ENCODE measurements at places on chromosomes 5 and 9.

DNA sequence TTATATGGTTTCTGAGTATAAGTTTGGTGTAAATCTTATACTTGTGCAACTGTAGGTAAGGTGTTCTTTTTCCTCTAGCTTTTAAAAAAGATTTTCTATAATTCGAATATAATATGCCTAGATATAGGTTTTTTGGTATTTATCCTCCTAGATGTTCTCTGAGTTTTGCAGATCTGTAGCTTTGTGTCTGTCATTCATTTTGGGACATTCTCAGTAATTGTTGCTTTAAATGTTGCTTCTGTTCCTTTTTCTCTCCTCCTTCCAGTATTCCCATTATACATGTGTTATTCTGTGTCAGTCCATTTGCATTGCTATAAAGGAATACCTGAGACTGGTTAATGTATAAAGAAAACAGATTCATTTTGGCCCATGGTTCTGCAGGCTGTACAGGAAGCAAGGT is 33.7 kb downstream of the LURAP1L start:
- DNase-seq = no peak

DNA sequence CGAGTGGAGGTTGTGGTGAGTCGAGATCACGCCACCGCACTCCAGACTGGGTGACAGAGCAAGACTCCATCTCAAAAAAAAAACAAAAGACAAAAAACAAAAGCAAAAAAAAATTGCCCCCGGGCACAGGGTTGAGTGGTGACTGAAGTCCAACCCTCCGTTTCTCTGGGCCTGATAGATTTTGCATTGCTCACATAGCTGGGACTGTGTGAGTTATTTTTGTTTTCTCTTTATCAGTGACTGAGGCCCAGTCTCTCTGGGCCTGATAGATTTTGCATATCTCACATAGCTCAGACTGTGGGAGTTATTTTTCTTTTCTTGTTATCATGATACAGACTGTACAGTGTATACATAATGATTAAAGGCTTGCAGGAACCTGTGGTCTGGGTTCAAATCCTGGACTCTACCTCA is 2.6 kb upstream of the SLC28A3 start:
- no peak for DNase-seq

DNA sequence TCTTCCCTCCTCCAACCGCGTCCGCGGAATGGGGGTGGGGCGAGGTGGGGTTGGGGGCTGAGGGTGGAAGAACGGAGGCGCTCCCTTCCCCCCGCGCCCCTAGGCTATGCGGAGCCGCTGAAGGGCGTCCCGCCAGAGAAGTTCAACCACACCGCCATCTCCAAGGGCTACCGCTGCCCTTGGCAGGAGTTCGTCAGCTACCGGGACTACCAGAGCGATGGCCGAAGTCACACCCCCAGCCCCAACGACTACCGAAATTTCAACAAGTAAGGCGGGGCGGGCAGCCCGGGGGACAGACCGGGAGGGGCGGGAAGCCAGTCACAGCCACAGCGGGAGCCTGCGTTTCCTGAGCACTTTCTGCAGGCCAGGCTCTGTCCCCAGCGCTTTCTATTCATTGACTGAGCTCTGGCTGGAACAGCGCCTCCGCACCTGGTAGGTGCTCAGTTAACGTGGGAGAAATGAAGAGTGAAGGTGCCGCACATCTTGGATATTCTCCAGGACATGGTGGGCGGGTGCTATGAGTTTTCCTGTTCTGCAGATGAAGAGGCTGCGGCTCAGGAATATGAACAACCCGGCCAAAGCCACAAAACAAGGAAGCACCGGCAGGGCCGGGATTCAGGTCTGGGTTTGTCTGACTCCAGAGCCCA is 11.3 kb downstream of the MYOZ3 start:
- no peak for DNase-seq

GRCh38 chr5:66742083-66742895 is 146.1 kb downstream of the MAST4 start:
- DNase-seq = no peak

GRCh38 chr9:31744589-31744988 is 639.9 kb upstream of the ACO1 start:
- DNase-seq = no peak

GRCh38 chr5:81961651-81962440 is 10.0 kb upstream of the ATG10 start:
- no peak for DNase-seq

- DNase-seq = peak; percentile 59
These were observed 11.6 kb upstream of the WHRN start for GRCh38 chr9:114516913-114517312.

- DNase-seq = no peak
These were observed 15.8 kb downstream of the SLC25A48 start for GRCh38 chr5:135850231-135850630.

- peak; percentile 93 for DNase-seq
These were observed 200.6 kb upstream of the ZNF618 start for GRCh38 chr9:113675475-113675941.

GRCh38 chr5:13985731-13986418 is 41.4 kb upstream of the DNAH5 start:
- peak; percentile 82 for DNase-seq

GRCh38 chr5:54577528-54577927 is 60.0 kb downstream of the SNX18 start:
- no peak for DNase-seq

- DNase-seq = no peak
These were observed 40.6 kb downstream of the SLC1A3 start for GRCh38 chr5:36647046-36647445.

DNA sequence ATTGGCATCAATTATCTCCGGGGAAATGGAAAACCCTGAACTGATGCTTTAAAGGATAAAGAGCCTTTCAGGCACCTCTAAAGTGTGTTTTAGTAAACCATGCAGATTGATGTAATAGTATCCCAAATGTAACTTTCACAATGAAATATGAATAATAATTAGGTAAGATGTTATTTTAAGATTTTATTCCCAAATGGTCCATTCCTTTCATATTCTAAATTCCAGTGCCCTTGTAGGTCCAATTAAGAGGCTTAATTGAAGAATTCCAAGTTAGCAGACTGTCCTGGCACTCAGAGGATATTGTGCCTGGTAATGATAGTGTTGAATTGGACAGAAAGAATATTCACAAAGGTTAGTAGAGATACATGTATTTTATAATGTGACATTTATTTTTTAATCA is 352.5 kb upstream of the NUDT12 start:
- no peak for DNase-seq

- no peak for DNase-seq
These were observed 839.3 kb upstream of the WWC1 start for GRCh38 chr5:167452136-167452535.

- DNase-seq = no peak
These were observed 115.4 kb downstream of the KIF4B start for GRCh38 chr5:155128786-155129512.

- no peak for DNase-seq
These were observed 133.9 kb upstream of the ADRA1B start for GRCh38 chr5:159782197-159782994.

DNA sequence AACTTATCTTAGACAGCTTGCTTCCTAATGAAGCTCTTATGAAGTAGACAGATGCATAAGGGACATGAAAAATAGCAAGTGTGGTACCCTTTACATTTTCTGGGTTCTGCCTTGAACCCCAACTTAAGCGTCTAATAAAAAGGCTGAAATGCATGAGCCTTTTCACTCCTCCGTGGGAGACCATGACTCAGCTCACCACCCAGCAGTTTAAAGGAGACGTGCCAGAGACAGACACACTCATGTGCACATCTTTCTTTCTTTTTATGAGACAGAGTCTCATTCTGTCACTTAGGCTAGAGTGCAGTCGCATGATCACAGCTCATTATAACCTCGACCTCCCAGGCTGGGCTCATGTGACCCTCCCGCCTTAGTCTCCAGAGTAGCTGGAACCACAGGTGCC is 22.3 kb downstream of the CTXN3 start:
- no peak for DNase-seq

DNA sequence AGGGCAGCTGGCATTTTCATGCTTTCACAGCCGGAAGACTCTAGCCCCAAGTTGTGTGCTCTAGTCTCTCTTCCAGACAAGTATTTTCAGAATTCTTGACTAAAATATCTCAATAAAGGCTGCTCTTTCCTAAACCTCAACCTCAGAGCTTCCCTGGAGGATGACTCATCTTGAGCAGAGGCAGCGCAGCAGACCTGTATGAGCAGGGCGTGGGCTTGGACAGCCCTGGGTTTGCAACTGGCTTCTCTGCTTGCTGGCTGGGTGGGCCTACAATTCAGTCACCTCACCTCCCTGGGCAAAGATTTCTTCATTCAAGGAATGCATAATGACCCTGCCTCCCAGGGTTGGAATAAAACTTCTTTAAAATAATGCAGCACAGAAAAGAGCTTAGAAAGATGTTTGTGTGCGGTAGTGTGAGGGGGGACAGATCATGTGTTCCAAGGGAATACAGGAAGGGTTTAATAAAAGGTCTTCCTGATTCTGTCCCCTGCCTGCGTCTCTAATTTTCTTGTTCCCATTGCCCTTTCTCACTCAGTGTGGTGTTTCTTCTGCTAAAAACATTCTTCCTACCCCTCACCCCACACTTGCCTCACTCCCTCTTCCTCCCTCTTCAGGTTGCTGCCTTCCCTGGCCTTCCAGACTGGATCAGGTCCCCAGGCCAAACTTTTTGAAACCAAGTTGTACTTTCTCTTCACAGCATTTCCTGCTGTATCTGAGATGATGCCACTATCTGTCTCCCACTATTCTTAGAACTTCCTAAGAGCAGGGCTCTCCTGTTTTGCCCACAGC is 39.4 kb upstream of the MAP1B start:
- DNase-seq = peak; percentile 68

- DNase-seq = no peak
These were observed 3.6 kb upstream of the POC5 start for GRCh38 chr5:75720882-75721281.

DNA sequence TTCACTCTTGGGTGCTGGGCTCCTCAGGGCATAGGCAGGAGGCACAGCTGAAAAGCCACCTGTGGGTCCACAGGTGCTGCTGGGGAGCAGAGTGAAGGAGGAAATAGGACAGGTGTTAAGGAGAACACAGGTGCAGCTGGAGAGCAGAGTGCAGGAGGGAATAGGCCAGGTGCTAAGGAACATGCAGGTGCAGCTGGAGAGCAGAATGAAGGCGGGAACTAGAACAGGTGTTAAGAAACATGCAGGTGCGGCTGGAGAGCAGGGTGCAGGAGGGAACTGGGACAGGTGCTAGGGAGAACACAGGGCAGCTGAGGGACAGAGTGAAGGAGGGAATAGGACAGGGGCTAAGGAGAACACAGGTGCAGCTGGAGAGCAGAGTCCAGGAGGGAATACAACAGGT is 43.8 kb upstream of the PLEKHG4B start:
- DNase-seq = no peak

- DNase-seq = peak; percentile 66
These were observed 14.0 kb downstream of the COL27A1 start for GRCh38 chr9:114169029-114169951.

- no peak for DNase-seq
These were observed 554 bp downstream of the SDHA start for GRCh38 chr5:218457-219291.

GRCh38 chr5:149273950-149274349 is 2.3 kb downstream of the AFAP1L1 start:
- DNase-seq = no peak

- no peak for DNase-seq
These were observed 274.8 kb upstream of the PANK3 start for GRCh38 chr5:168853972-168854371.

GRCh38 chr5:150642567-150642927 is 2.1 kb downstream of the SYNPO start:
- DNase-seq = peak; percentile 86

DNA sequence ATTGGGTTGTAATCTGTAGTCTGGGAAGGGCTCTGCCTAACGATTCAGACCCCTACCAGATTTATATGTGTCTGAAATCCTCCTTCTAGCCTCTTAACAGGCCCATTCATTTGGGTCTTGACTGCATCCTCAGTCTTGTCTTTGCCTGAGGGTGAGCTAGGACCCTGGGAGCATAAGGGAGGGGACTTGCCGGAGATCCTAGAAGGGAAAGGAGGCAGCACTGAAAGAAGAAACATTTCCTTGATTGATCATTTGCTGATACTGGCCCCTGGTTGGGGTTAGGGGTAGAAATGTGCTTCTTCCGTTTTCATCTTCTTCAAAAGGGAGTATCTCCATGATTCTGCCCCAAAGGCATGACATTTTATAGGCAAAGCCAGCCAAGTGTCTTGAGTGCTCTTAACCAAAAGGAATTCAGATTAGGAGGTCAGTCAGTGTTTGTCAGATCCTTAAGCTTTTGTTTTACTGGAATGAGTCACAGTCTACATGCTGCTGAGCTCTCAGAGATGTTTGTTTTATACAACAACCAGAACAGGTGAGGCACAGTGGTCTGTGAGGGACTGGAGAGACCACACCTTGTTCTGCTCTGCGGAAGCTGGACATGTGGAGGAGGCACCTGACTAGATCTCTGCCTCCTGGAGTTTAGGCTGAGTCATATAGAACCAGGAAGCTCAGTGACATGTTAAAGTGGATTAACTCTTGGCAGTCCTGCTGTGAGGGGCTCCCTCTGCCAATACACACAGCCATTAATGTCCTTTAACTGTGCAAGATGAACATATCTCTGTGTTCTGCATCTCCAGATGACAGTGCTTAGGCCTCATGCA is 37.7 kb downstream of the PCDHAC2 start:
- no peak for DNase-seq

DNA sequence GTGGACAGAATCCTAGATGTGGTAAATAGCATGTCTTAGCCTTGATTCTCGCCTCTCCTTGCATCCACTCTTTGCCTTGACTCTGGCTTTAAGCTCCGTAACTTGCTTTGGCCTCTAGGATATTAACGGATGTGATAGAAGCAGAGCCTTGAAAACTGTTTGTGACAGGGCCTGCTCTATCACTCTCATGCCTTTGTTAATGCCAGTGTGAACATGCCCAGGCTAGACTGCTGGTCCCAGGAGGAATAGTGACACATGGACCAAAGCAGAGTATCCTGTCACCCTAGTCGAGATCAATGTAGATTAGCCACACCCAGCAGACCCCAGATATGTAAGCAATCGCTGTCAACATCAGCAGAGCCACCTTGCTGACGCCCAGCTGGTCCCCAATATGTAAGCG is 109.9 kb upstream of the C9orf72 start:
- DNase-seq = no peak

- DNase-seq = no peak
These were observed at the start of gene IL3 for GRCh38 chr5:132060501-132061161. Gene IL3 (plus strand): TSS chr5:132060655. CDS start chr5:132060707, 52 bp downstream.

GRCh38 chr5:71932655-71933338 is 174.5 kb upstream of the MAP1B start:
- DNase-seq = peak; percentile 37

DNA sequence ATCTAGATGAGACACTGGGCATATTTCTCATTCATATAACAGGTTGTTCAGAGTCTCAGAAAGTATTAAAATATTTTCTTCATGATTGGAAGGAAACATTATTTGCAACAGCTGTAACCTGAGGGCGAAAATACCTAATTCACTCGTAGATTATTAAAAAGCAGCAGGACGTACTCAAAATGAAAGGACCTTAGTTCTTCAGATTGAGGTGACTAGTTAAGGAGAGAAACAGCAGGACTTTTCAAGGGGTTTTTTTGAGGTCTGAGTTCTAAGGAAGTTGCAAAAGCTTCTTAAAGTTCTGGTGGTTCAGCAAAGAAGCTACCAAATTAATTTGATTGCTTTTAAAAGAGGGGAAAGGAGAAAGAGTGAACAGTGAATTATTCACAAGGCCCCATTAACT is 174.9 kb downstream of the TMEM161B start:
- DNase-seq = no peak

GRCh38 chr5:172370237-172370640 is 84.1 kb downstream of the SH3PXD2B start:
- no peak for DNase-seq
